ENCODE measurements at places on chromosomes 7 and 10.

DNA sequence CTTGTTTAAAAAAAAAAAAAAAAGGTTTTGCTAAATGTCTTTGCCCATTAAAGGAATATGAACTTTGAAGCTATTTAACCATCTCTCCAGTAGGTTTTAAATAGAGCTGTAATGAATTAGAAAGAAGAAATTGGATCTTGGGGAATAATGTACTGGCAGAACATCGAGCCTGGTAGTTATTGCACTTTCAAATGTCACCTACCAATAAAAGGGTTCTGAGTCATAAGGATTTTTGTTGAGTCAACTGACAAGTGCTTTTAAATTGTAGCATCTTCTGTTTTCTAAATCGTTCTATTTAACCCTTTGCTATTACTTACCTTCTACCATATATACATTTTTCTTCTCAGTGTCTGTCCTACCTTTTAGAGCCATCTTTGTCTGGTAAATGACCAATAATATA, 10.7 kb downstream of the CUTC start:
- no peak for DNase-seq

DNA sequence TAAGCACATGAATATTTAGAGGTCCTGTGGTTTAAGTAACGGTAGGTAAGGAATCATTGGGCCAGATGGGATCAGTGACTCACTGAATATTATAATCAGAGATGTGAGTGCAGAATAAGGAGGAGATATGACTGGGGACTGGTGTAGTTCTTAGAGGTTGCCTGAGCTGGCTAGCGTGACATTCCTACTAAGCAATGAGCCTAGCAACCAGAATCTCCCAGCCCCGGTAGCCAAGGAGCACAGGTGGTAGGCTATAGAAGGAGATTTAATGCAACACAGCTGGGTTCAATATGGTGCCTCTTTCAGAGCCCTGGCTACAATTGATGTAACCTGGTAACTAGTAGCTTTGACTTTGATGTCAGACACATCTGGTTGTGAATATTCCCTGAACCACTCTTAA, 641.6 kb downstream of the AUTS2 start:
- no peak for DNase-seq

DNA sequence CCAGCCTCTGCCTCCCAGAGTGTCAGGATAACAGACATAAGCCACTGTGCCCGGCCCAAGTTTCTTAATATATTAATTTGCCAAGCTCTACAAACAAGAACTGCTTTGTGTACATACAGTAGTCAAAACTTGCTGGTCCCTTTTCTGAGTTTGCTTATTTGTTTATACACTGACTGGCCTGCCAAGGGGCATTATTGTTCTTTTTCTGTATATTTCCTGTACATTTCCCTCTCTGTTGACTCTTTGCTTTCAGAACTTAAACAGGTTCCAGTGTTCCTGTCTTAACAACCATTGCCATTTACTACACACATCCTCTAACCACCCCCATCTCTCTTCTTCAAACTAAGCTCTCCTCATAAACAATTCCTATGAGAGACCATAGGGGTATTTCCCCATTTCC, 61.5 kb upstream of the RPA3 start:
- no peak for DNase-seq

DNA sequence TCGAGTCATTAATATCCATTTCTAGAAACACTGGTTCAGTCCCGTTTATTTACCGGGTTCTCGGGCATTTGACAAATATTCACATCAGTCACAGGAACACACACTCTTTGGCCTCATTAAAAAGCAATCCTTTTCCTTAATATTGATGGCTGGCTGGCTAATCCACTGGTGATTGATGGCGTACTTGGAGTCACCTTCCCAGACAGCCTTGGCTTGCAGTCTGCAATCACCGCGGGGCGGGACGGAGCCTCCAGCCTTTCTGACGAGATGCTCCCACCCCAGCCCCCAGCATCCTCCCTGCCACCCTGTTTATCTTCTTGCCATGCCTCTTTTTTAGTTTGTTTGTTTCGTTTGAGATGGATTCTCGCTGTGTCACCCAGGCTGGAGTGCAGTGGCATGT, 36.6 kb downstream of the SRRM3 start:
- DNase-seq, result no peak

Measured in CD8-positive, alpha-beta memory T cell (primary cell).